ENCODE measurements at places on chromosomes 4 and X.

DNA sequence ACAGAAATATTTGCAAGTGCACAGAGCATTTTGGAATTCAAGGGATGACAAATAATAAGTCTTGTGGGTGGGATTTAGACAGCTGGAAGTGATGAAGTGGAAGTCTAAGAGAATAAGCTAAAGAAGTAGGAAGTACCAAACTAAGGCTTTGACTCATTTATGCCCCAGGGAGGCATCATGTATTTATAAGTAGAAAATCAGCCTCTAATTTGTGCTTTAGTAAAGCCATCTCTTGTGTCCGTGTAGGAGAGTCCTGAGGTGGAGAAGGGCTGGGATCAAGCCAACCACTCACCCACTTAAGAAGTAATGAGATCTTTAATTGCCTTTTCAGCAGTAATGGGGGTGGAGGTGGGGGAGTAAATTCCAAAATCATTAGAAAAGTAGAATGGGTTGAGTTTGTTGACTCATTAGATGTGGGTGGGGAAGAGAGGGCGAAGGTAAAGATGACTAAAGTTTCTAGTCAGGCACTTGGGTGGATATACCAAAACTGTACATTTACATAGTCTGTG is 356.7 kb downstream of the STIM2 start:
- DNase-seq = no peak

DNA sequence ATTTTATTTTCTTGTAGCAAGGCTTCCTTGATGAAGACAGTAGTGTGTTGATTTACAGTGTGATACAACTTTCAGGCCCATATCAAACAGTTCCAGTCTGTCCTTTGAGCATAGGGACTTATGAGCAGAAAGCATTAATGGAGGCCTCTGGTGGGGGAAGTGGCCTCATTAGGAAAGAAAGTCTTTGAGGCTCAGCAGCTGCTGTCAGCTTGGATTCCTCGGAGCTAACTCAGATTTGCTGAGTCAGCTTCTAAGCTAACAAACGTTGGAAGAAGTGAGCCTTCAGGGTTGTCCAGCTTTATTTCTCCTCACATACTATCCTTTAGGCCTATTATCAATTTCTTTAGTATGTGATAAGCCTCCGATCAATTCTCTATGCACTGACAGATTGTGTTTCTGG is 15.8 kb upstream of the SFRP2 start:
- DNase-seq = no peak

DNA sequence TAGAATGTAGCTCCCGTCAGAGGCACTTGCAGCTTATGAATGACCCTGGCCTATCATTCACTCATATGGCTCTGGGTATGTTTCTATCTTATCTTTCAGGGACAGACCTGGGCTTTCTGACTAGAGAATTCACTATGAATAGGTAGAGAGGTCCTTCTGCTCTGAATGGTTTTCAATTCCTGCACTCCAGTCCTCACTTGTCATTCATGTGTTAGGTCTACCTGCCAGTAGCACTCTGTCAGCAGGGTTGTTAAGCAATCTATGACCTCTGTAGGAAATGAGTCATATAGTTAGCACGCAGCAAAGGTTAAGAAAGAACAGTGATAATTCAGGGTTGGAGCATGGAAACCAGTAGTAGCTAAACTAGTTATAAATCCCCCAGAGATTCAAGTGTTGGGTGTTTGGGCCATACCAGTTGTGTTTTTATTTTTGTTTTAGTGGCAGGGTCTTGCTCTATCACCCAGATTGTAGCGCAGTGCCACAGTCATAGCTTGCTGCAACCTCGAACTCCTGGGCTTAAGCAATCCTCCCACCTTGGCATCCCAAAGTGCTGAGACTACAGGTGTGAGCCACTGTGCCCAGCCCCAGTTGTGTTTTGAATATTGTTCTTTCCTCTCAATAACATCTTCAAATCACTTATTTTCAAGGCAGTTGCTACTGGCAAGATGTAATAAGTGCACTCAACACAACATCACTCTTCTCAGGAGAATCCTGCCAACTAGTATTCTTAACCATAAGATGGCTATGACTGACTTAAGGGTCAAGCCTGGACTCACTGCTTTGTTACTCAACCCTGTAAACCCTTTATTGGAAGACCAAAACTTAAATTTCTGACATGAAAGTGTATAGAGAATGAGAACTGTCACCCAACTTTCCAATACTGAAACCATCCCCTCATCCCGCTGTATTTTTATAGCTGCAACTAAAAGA is 25.1 kb downstream of the ARL13A start:
- DNase-seq = no peak

DNA sequence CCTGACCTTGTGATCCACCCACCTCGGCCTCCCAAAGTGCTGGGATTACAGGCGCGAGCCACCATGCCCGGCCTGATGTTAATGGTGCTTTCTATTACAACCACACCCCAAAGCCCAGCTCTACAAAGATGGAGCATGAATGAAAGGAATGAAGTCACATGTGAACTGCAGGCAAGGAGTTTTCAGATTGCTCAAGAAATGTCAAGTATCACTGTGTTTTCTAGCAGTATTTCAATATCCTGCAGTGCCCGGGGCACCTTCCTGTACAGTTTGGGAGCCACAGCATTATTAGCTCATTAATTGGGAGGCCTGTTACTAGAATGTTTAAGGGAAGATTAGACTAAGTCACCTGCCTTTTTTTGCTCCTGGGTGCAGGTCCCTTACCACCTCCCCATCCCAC is 40.1 kb downstream of the PRIMPOL start:
- DNase-seq = no peak

GRCh38 chrX:20015945-20016615 is 25.2 kb upstream of the BCLAF3 start:
- DNase-seq = no peak

- DNase-seq = no peak
Measured at GRCh38 chr4:80386281-80386886, 50.9 kb downstream of the CFAP299 start.

DNA sequence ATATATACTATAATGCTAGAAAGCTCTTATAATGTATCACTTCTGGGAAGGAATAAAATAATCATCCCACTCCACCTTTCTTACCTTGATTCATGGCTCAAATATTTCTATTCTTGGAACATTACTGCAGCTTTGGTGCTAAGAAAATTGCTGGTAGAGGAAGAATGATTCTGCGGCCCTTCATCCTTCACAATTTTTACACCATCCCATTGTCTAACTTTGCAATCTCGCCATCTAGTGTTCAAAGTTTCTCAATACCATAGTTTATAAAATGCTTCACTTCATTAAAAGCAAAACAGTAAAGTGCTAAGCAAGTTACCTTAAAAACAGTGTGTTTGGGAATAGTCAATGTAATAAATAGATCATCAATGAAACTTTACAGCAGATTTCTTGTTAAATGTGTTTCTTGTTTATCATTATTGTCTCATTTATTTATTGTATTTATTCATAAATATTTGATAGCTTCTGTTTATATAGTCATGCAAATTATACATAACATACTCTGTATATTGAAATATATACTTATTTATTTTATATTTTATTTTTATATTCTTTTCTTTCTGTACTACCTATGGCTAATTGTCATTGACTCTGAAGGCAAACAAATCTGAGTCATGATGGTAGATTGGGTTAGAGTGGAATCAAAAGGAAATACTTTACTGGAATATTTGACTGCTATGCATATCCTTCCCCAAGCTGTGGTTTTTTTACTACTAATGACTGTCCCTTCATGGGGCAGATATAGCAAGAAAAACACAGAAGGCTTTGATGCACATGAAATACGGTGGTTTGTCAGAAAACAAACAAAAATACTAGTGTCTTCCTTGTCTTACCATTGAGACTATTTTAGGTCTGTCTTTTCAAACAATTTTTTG is 390.7 kb downstream of the MAPK10 start:
- DNase-seq = no peak

DNA sequence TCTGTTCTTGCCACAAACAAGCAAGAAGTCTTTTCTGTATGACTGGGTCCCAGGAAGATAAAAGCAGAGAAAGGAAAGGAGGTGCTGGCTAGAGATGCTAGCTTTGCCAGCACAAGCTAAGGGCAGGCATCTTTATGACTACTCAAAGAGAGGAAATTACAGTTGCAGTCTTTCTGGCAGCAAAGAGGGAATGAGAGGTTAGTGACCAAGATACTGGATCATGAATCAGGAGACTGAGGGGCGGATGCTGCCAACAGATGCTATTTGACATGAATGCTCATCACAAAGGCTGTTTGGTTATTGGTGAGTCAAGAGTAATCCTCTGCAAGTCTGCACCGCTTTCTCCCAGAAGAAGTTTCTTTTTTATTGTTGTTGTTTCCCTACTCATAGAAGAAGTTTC is 5.5 kb upstream of the XIAP start:
- no peak for DNase-seq
